ENCODE measurements at places on chromosomes 5 and 9. TPM values are rescaled to one million over a fixed set of nuclear protein-coding genes. Genes with fewer than 3 reads are reported as not detected.

The ADRB2 gene
- total RNA-seq = 9.4 TPM

The MYMK gene
- total RNA-seq = not detected

The C9orf50 gene
- total RNA-seq = under 0.01 TPM

The NFIB gene
- total RNA-seq = 70.6 TPM

The GTF2H2 gene
- total RNA-seq = 6.5 TPM
